ENCODE measurements at places on chromosomes 5 and 9.

GRCh38 chr9:14052359-14052758 lies 261.6 kb downstream of the NFIB start:
- DNase-seq = no peak

GRCh38 chr9:76866689-76867088 lies 39.2 kb downstream of the PRUNE2 start:
- peak; percentile 96 for DNase-seq

GRCh38 chr9:124330011-124330697 lies 72.4 kb downstream of the NEK6 start:
- no peak for DNase-seq

DNA sequence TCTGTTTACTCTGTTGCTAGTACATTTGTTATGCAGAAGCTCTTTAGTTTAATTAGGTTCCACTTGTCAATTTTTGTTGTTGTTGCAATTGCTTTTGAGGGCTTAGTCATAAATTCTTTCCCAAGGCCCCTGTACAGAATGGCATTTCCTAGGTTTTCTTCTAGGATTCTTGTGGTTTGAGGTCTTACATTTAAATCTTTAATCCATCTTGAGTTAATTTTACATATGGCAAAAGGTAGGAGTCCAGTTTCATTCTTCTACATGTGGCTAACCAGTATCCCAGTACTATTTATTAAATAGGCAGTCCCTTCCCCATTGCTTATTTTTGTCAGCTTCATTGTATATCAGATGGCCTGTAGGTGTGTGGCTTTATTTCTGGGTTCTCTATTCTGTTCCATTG lies 792.4 kb downstream of the PTPRD start:
- DNase-seq = peak; percentile 2

DNA sequence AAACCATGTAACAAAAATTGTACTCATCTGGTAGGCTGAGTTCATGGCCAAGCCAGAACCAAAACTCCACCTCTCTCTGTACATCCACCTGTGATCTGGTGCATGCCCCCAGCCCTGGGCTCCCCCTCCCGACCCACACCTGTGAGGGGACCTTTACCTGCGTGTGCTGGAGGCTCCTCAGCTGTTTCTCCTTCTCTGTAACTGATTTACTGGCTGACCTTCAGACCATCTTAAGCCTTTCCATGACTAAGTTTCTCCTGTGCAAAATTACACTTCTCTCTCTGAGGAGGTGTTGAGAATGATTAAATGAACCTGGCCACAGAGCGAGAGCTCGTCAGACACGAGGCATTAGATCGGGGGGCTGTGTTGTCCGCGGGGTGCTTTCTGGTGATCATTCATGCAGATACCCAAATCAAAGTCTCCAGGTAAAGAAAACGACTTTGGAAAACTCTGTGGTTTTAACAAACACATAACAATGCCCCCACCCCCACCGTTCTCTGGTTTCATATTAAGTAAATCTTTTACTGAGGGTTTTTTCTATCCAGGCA lies 136.4 kb downstream of the SEMA5A start:
- DNase-seq = no peak

DNA sequence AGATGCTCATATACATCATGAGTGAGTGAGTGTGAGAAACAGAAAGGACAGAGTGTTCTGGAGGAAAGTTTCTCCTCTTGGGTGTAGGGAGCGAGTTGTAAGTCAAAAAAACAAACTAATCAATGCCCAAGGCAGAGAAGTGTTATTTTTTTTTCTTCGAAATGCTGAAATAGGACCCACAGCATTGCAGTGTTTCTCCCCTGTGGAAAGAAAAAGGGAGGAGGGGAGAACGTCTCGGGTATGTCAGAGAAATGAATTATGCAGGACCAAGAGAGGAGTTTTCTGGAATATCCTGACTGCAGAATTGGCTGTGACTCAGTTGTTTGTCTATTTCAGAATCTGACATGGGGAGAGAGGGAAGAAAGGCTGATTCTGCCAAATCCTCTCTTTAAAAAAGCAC lies 337.9 kb upstream of the RFX3 start:
- peak; percentile 75 for DNase-seq
